ENCODE measurements at places on chromosomes 2 and 18. TPM values are rescaled to one million over a fixed set of nuclear protein-coding genes. Genes with fewer than 3 reads are reported as not detected.

Gene UGT1A8
- total RNA-seq = 0.17 TPM

Gene M1AP
- total RNA-seq = 7.7 TPM

Gene PLGLB1
- total RNA-seq = 2.7 TPM

Gene CRYGD
- total RNA-seq = not detected

Gene PNPT1
- total RNA-seq = 34.1 TPM

Gene SCG2
- 0.48 TPM for total RNA-seq

Gene PDE1A
- total RNA-seq = 0.30 TPM

Gene BCL11A
- total RNA-seq = not detected

Gene POTEC
- not detected for total RNA-seq

Gene WDR54
- 46.7 TPM for total RNA-seq

Gene POMC
- not detected for total RNA-seq

Gene PKDCC
- total RNA-seq = 3.9 TPM

Gene ZRANB3
- 11.3 TPM for total RNA-seq

Gene GREB1L
- 6.0 TPM for total RNA-seq

Gene TEX44
- total RNA-seq = not detected

Gene PLEK
- total RNA-seq = not detected

Gene NCKAP1
- total RNA-seq = 308 TPM

Gene LIMS2
- 1.4 TPM for total RNA-seq

Gene SPHKAP
- not detected for total RNA-seq

Gene STAT4
- total RNA-seq = 0.23 TPM

Gene KCNE4
- total RNA-seq = not detected

Gene KLF11
- total RNA-seq = 10.9 TPM

Gene GAL3ST2
- total RNA-seq = 3.9 TPM

Gene OTOF
- total RNA-seq = not detected

Gene TBR1
- total RNA-seq = not detected

Gene ACTR3
- 220 TPM for total RNA-seq

Gene CCDC178
- not detected for total RNA-seq

Gene CHRNG
- total RNA-seq = not detected

Gene ALPI
- total RNA-seq = not detected

Gene FHOD3
- total RNA-seq = 13.3 TPM

Gene ZAP70
- not detected for total RNA-seq

Gene DES
- 0.60 TPM for total RNA-seq

Gene ODC1
- total RNA-seq = 40.5 TPM

Gene SERPINB4
- total RNA-seq = not detected

Gene FKBP7
- total RNA-seq = 3.8 TPM

Gene UGT1A4
- total RNA-seq = 73.6 TPM

Gene DNAJC27
- total RNA-seq = 5.1 TPM

Gene CXCR1
- total RNA-seq = not detected

Gene DCDC2C
- total RNA-seq = not detected

Gene CD8B2
- not detected for total RNA-seq

Gene CHCHD5
- 64.3 TPM for total RNA-seq

Gene POTEE
- total RNA-seq = not detected

Gene DOK6
- total RNA-seq = not detected

Gene NCKAP5
- total RNA-seq = not detected

Gene PNKD
- 102 TPM for total RNA-seq
